ENCODE measurements at places on chromosomes 16 and 17. TPM values are rescaled to one million over a fixed set of nuclear protein-coding genes. Genes with fewer than 3 reads are reported as not detected.

DNA sequence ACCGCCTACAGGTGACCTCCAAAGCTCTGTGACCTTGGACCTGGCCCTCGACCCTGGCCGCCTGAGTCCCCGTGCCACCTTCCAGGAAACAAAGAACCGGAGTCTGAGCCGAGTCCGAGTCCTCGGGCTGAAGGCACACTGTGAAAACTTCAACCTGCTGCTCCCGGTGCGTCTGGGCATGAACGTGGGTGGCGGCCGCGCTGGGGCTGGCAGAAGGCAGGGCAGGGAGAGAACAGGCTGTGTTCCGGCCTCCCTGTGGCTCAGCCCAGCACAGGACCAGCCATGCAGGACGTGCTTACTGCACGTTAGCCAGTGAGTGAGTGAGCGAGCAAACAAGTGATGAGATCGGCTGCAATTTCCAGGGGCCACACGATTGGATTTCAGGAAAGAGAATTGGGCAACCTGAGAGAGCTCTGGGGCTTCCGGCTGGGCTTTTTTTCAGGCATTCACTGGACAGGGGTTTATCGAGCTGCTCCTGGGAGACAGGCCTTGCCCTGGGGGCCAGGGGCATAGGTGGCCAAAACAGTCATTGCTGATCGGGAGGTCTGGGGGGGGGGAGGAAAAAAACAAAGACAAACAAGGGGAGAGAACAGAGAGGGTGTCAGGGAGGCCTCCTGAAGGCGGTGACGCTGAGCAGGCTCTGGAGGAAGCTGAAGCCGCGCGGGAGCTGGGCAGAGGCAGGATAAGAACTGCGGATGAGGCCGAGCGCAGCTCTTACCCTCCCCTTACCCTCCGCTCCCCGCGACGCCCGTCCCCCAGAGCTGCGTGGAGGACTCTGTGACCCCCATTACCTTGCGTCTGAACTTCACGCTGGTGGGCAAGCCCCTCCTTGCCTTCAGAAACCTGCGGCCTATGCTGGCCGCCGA lies 16.9 kb downstream of the ITGAX start:
- H3K4me3 ChIP-seq, result no peak overlapping the region
- no peak for DNase-seq
- no peaks in the 10 kb centered on the region for H3K4me1 ChIP-seq
- no peaks in the 10 kb centered on the region for H3K36me3 ChIP-seq
- no peak overlapping the region for H3K27ac ChIP-seq
- no peaks in the 10 kb centered on the region for H3K27me3 ChIP-seq

GRCh38 chr16:76121636-76122035 lies 155.6 kb upstream of the CNTNAP4 start:
- H3K4me1 ChIP-seq, result no peaks in the 10 kb centered on the region
- no peak overlapping the region for H3K27ac ChIP-seq

DNA sequence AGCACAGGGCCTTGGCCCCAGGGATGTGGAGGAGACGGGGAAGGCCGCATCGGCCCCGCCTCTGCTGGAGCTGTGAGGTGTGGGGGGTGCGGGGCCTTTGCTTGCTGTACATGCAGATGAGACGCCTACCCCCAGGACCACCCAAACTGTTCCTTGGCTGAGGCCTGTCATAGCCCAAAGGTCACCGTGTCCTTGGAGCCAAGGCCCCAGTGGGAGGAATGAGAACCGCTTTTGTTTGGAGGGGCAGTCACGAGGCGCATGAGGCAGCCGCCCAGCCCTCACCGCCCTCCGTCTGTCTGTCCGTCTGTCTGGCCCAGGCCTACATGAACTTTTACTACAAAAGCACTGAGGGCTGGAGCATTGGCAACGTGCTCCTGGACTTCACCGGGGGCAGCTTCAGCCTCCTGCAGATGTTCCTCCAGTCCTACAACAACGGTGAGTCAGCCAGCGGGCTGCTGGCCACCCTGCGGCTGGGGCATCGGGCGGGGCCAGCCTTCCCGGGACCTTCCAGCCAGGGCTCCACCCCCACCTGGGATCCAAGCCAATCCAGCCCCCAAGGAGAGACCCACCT lies 8.8 kb downstream of the TAX1BP3 start:
- no peaks in the 10 kb centered on the region for H3K27me3 ChIP-seq
- peak overlapping the region; percentile 72 for H3K27ac ChIP-seq
- no peak overlapping the region for H3K4me3 ChIP-seq
- peak; percentile 89 for DNase-seq
- peaks cover 34% of the 10 kb centered on the region for H3K36me3 ChIP-seq

CES5A gene
- not detected for total RNA-seq

DNA sequence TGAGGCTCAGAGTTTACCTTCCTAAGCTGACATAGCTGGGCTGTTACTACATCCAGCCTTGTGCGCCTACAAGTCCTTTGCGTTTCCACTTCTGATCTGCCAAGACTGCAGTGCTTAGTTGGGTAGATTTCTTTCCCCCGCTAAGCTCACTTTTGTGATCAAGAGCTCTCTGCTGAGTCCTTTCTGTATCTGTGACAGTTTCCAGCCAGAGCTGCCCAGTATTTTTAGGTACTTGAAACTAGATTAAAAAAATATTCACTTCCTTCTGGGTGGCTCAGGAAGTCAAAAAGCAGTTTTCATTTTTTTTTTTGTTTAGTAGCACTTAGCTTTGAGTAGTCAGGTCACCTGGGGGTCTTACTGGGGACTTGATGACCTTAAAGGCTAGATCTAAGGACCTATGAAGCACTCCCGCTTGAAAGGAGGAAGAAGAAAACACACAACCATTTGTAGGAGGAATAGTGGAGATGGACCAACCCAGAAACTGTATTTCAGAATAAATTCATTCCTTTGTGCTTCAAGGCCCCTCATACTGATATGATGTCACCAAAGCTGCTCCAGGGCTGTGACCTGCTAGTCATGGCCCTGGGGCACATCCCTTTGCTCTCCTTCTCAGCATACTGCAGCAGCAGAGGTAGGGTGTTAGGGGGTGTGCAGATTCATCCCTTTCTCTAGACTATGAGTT lies 75.6 kb upstream of the HNF1B start:
- DNase-seq, result peak; percentile 22
- no peaks in the 10 kb centered on the region for H3K36me3 ChIP-seq
- H3K4me1 ChIP-seq, result peaks cover 11% of the 10 kb centered on the region
- no peak overlapping the region for H3K4me3 ChIP-seq
- H3K27ac ChIP-seq, result no peak overlapping the region

DNA sequence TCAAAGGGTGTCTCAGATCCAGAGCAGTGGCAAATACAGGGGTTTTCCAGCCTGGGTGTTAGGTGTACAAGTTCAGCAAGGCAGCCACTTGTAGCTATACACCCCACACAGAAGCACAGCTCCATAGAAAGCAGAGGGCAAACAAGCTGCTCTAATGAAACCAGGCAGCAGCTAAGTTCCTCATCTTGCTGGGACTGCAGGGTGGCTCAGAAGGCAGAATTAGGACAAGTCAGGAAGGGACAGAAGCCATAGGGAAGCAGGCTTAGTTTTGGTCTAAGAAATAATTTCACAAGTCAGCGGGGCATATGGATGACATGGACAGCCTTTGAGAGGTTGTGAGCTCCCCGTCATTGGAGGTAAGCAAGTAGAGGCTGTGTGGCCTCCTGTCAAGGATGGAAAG lies 23.7 kb downstream of the CNGB1 start:
- no peaks in the 10 kb centered on the region for H3K36me3 ChIP-seq
- H3K27me3 ChIP-seq, result no peaks in the 10 kb centered on the region
- no peak overlapping the region for H3K27ac ChIP-seq
- H3K4me1 ChIP-seq, result no peaks in the 10 kb centered on the region

DNA sequence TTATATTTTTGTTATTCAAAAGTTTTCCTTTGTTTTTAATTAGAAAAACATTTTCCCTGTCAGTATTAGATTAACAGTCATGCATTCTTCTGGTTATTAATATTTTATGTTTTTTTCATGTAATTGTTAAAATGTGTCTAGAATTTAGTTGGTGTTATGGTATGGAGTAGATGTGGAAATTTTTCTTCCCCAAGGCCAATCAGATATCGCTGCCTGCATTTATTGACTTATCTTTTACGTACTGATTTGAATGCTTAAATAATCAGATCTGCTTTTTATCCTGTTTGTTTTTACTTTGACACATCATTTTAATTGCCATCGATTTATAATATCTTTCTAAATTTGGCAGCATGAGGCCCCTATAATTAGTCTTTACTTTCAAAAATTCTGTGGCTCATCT lies 13.6 kb downstream of the FTO start:
- no peaks in the 10 kb centered on the region for H3K36me3 ChIP-seq
- no peaks in the 10 kb centered on the region for H3K27me3 ChIP-seq
- DNase-seq, result no peak
- no peaks in the 10 kb centered on the region for H3K4me1 ChIP-seq
- H3K27ac ChIP-seq, result no peak overlapping the region

NPB gene
- total RNA-seq, result 0.51 TPM

RDM1 gene
- under 0.01 TPM for total RNA-seq

DNA sequence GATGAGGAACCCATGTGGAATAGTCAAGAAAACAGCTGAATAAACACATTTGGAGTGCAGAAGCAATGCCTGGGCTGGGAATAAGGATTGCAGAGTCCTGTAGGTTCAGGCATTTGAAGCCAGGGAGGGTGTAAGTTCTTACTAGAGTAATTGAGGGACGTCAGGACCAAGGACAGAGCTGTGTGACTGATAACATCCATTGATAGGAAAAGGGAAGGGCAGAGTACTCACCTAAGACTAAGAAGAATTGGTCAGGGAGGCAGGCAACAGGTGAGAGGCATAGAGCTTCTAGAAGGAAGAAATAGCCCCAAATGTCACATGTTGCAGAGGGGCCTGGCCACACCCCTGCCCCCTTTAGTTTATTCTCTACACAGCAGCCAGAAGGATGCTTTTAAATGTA lies 79.8 kb upstream of the TMEM132E start:
- no peaks in the 10 kb centered on the region for H3K36me3 ChIP-seq
- no peak overlapping the region for H3K27ac ChIP-seq
- H3K27me3 ChIP-seq, result no peaks in the 10 kb centered on the region
- H3K4me1 ChIP-seq, result no peaks in the 10 kb centered on the region

DNA sequence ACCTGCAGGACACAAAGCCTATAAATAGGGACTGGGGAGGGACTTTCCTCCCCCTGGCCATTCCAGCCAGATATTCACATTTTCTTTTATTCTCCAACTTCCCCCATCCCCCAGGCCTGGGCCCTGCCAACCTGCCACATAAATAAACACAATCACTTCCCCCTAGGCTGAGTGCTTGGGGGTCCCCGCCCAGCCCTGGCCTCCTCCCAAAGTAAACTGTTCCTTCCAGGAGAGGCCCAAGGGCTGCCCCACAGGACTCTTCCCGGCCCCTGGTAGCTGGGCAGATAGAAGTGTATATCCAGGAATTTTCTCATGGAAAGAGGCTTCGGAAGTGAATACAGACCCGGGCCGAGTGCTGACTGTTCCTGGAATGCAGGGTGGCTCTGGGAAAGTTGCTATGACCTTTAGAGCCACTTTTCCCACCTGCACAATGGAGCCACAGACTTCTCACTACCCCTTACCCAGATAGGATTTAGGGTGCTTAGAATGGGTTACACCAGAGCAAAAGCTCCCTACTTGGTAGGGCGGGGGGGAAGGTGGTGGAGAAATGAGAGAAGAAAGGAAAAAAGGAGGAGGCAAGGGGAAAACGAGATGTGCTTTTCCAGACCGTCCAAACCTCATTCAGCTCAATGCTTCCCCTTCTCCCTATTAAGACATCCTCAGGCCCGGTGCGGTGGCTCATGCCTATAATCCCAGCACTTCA lies 8.5 kb downstream of the CSF3 start:
- peaks cover 23% of the 10 kb centered on the region for H3K36me3 ChIP-seq
- H3K27ac ChIP-seq, result no peak overlapping the region
- peaks cover 26% of the 10 kb centered on the region for H3K4me1 ChIP-seq
- no peak for DNase-seq
- no peaks in the 10 kb centered on the region for H3K27me3 ChIP-seq

DNA sequence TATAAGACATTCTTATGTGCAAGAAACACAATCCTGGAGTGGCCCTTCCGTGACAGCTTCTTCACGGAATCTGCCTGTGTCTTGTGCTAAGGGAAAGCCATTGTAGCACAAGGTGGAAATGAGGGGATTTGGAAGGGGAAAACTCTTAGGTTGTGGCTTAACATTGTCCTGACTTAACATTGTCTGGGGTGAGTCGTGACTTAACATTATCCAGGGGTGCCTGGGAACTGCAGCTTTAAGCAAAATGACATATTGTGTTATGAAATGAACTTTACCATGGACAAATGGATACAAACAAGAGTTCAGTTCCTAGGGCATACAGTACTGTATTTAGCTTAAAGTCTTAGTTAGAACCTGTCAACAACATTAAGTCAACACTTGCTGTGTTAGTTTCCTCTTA lies 323.9 kb downstream of the CPPED1 start:
- no peak overlapping the region for H3K4me3 ChIP-seq
- no peaks in the 10 kb centered on the region for H3K4me1 ChIP-seq
- H3K27ac ChIP-seq, result no peak overlapping the region
- H3K27me3 ChIP-seq, result no peaks in the 10 kb centered on the region

- peaks cover 6% of the 10 kb centered on the region for H3K4me1 ChIP-seq
- no peaks in the 10 kb centered on the region for H3K27me3 ChIP-seq
- no peak overlapping the region for H3K4me3 ChIP-seq
- no peak for DNase-seq
- no peak overlapping the region for H3K27ac ChIP-seq
- no peaks in the 10 kb centered on the region for H3K36me3 ChIP-seq
Measured at GRCh38 chr16:12063435-12063834, 86.9 kb downstream of the SNX29 start.

HBM gene
- total RNA-seq, result not detected

GAS2L2 gene
- total RNA-seq, result not detected

MYL4 gene
- total RNA-seq, result not detected

EPOP gene
- total RNA-seq, result 0.33 TPM

MMP25 gene
- total RNA-seq, result not detected

GRCh38 chr17:40071313-40072039 lies 8.7 kb downstream of the THRA start:
- peaks cover 44% of the 10 kb centered on the region for H3K4me1 ChIP-seq
- H3K27me3 ChIP-seq, result no peaks in the 10 kb centered on the region
- no peak overlapping the region for H3K27ac ChIP-seq

FKBP10 gene
- total RNA-seq, result 182 TPM

GRCh38 chr17:45302649-45303173 lies 14.1 kb downstream of the MAP3K14 start:
- peak overlapping the region; percentile 37 for H3K27ac ChIP-seq
- peaks cover 12% of the 10 kb centered on the region for H3K4me1 ChIP-seq
- H3K4me3 ChIP-seq, result no peak overlapping the region
- H3K27me3 ChIP-seq, result no peaks in the 10 kb centered on the region
- H3K36me3 ChIP-seq, result peaks cover 2% of the 10 kb centered on the region

Data from fibroblast of lung (primary cell).